GM12891 (cell line): ENCODE measurements at places on chromosomes 12 and 14.

DNA sequence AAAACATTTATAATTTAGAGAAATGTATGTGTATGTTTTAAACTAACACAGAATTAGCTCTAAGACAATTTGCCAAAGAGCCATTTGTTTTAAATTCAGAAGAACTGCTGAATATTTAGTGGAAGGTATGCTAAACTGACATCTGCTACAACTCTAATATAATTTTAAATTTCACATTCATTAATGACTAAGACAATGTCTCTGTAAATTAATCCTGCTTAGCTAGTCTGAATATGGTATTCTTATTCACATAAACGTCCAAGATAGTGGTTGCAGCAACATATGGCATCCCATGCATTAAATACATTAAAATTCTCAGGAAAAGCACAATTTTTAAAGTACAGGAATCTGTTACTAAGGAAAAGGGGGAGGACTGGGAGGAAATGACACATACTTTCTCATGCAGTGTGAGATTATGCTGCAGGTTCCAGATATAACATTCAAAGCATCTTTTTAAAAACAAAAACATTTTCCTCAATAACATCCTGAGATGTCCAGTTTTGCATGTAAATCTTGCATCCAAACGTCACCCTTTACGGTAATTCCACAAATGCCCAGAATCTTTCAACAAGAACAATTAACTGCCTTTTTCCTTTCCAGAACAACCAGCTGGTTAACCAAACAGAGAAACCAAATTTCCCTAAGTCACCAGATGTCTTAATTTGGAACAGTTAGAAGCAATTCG, 26.9 kb downstream of the WDR89 start:
- no peak for DNase-seq

- no peak for DNase-seq
Observed at GRCh38 chr12:122349078-122349477, 73.4 kb downstream of the CLIP1 start.

DNA sequence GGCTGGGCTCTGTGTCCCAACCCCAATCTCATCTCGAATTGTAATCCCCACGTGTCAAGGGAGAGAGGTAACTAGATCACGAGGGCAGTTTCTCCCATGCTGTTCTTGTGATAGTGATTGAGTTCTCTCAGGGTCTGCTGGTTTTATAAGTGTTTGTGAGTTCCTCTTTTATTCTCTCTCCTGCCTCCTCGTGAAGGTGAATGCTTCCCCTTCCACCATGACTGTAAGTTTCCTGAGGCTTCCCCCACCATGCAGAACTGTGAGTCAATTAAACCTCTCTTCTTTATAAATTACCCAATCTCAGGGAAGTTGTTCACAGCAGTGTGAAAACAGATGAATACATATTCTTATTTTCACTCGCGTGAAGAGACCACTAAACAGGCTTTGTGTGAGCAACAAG, 148.2 kb downstream of the TMEM30B start:
- DNase-seq = no peak

DNA sequence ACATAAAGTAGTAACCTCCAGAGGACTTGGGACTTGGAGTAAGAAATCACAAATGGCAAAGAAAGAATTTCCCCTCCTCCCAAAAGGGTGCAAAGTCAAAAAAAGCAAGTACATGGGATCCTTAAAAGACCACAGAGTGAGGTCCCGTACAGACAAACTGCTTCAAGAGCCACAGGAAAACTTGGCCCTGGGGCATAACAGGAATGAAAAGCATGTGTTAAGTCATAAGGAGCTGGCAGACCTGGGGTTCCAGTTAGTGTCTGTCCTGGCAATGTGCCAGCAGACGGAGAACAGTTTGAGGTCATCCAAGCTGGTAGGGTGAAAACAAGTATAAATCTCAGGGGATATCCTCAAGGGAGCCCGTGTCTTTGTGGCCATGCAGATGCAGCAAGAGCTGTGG, 73.2 kb downstream of the HSD17B6 start:
- DNase-seq = no peak

DNA sequence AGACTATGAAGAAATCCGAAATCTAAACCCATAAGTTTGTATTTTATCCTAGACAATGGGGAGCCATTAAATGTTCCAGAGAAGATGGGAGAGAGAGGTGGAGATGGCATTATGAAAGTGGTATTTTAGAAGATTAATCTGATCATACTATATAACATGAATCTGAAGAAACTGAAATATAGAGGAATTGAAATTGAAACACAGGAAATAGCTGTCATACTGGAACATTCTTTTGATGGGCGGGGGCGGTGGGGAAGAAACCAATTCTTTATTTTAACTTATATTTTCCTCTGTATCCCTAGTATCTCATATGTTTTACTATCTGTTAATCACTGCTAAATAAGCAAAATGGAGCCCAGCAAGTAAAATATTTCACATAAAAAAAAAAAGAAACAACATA, 27.0 kb upstream of the FOXN3 start:
- no peak for DNase-seq

DNA sequence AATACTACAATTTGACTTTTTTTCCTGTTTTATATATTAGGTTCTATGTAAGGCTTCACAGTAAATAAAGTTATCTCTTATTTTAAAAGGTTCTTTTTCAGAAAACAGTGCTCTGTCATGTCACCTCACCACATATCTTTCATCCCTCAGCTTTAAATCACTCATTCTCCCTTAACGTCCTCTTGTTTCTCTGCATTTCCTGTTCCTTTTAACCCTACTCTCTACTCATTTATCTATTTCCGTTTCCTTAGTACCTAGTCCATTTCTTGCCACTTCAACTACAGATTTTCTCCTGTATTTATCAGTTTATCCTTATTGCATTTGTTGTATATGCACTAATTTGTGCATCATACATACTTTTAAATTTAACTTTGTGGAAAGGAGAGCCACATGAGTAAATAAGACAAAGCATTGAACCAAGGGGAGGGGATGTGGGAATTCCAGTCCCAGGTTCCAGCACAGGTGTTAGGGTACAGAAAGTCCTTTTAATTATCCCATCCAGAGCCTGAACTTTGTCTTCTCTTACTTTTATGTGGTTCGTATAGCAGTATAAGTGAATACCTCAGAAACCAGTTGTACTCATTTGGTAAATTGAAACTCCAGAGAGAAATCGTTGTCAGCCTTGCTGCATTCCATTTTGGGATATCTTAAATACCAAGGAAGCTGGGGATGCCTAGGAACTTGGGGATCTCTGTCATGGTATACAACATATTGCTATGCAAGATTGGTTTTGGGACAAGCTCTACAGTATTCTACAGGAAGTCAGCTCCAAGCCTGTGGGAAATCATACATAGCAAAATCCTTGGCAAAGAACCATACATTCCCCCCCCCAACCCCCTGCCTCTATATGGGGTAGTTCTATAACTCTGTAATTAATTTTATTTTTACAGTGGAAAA, 120.5 kb downstream of the DIP2B start:
- DNase-seq = no peak

DNA sequence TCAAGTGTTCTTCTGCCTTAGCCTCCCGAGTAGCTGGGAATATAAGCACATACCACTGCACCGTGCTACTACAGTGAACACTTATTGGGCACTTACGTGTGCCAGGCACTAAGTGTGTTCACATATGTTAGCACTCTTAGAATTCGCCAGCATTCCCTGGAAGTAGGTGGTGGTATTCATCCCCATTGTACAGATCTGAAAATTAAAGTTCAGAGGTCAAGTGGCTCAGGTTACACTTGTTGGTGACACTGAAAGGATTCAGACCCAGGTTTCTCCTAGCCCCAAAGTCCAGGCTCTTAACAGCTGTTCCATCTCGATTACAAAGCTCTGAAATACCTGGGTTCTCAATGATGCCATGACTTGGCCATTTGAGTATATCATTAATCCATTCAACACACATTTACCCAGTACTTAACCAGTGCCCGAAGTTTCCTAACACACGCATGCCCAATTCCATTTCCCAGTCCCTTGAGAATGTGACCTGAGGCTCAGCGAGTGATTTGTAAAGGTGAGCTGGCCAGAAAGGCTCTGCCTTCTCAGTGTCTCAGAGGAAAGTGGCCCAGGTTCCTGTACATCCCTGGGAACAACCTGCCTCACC, 4.8 kb downstream of the MVK start:
- DNase-seq = no peak

DNA sequence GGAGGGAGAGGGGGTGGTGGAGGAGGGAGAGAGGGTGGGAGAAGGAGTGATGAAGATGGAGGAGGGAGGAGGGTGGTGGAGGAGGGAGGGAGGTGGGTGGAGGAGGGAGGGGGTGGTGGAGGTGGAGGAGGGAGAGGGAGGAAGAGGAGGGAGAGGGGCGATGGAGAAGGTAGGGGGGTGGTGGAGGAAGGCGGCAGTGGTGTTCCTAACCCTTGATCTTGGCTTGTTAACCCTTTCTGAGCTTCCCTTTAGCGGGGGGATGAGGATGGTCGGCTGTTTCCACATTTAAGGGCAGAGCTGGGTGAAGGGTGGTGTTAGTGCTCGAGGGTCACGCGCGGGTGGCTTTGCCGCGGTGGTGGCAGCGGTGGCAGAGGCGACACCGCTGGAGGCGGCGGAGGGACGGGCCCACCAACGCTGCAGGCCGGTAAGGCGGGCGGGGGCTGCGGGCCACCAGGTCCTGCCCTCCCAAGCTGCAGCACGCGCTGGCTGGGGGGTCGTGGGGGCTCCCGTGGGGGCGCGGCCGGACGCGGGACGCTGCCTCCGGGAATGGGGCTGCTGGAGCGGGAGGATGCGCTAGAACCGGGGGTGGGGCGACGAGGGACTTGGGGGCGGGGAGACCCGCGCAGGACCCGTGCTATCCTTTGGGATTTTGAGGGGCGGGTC, 156.3 kb downstream of the PTPN11 start:
- no peak for DNase-seq

- DNase-seq = no peak
Observed at GRCh38 chr14:56657604-56658003, 78.0 kb downstream of the TMEM260 start.

GRCh38 chr12:34257093-34257492, 234.8 kb downstream of the ALG10 start:
- no peak for DNase-seq

DNA sequence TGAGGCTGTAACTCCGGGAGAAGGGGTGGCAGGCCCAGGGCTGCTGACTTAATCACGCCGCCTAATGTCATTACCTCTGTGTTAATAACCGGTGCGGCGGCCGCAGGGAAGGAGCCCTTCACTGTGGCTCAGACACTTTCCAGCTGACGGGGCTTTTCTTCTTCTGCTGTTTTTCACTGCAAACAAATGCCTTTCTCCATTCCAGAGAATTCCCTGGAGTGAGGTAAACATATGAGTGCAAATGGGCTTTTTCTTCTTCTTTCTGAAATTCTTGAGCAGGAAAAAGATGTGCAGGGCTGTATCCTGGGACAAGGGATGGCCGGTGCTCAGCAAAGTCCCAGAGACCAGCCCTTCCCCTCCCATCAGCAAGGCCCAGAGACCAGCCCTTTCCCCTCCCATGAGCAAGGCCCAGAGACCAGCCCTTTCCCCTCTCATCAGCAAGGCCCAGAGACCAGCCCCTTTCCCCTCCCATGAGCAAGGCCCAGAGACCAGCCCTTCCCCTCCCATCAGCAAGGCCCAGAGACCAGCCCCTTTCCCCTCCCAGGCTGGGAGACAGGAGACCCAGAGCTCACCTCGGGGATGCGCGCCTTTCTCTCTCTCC, 33.4 kb upstream of the FAM181A start:
- DNase-seq = no peak

DNA sequence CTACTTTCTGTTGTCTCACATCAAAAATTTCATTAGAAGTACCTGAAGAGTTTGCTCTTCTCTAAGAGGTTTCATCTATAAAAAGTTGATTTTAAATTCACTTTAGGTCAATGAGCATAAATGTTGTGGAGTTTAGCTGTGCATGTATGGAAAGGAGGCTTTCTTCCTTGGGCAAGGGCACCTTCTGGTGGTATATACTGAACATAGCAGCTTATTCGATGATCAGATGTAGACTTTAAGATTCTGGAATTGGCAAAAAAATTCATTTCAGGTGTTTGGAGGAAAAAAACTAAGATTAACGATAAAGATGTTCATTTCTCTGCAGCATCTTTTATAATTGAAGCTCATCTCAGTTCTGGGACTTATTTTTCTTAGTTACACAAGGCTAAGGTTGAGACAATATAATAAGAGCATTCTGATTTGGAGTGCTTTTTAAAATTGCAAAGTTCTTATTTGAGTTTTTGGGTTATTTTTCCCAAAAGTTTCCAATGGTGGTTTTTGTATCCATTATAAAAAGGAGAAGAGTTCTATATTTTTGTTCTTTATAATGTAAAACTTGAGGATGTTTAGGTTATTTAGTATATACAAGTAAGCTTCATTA, 46.8 kb downstream of the TMEM117 start:
- DNase-seq = peak; percentile 14

DNA sequence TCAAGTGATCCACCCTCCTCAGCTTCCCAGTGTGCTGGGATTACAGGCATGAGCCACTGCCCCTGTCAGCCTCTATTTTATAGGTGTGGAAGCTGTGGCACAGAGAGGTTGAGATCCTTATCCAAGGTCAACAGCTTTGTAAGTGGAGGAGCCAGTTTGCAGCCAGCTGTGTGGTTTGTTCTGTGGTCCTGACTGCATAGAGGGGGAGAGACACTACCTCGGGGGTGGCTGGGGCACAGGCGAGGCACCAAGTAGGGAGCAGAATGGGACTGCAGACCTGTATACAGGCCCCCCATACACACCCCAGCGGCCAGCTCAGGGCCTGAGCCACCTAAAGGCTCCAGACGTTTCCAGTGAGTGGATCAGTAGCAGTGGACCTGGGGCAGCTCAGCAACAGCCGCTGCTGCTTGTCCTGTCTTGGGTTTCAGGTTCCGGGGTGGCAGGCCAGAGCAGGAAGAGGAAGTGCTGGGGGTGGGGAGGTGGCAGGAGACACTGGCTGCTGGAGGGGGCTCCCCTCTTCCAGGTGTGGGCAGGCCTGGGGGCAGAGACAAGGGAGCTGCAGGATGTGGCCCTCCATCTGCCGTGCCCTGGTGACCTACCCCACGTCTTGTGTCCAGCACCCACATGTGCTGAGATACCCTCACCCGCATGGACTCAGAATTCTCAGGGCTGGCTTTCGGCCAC, 11.0 kb downstream of the ORAI1 start:
- peak; percentile 73 for DNase-seq

GRCh38 chr14:90424075-90424474, 27.2 kb downstream of the CALM1 start:
- DNase-seq = no peak

DNA sequence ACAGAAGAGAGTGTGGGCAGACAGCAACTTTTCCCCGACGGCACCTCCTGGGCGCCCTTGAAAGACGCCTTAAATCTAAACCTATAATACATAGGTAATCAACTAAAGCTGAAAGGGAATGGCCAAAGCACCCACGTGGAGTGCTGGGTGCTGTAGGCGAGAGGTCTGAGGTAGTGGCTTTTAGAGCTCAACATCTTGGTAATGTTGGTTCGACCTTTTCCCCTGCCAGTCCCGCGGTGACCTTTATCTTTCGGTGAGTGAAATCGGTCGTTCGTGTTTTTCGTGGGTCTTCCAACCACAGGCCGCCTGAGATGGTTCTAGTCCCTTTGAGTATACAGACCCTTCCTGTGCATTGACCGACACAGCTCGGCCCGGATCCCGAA, 9.1 kb downstream of the OR6S1 start:
- DNase-seq = no peak
